ENCODE measurements at places on chromosomes 7 and 10.
A peak's percentile ranks its signal among the peaks of the same experiment; 100 is the strongest.

GRCh38 chr10:99224766-99225165 is 10.9 kb downstream of the HPSE2 start:
- DNase-seq, result no peak

DNA sequence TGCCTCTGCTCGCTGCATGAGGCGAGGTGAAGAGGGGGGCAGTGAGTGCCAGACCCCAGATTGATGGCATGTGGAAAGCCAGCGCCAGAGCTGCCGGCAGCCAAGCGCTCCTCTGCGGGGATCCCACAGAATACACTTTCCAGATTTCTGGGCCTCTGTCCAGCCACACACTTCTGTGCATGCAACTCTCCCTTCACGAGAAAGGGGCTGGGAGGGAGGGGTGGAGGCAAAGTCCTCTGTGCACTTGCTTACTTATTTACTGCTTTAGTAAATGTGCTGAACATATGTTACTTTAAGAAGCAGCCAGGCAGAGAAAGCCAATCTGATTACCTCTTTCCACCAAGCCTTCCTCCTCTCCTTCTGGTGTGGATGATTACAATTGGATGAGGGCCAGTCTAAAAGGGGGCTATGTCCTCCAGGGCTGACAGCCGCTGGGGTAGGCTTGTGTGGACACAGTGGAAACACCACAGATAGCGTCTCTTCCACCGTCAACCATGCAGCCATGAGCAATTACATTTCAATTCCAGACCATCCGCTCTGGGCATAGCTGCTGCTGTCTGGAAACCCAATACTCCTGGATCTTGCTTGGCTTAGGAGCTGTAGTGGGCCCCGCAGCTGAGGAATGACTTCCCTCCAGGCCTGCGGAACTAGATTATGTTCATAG is 322.8 kb upstream of the ANKRD30A start:
- peak; percentile 5 for DNase-seq

DNA sequence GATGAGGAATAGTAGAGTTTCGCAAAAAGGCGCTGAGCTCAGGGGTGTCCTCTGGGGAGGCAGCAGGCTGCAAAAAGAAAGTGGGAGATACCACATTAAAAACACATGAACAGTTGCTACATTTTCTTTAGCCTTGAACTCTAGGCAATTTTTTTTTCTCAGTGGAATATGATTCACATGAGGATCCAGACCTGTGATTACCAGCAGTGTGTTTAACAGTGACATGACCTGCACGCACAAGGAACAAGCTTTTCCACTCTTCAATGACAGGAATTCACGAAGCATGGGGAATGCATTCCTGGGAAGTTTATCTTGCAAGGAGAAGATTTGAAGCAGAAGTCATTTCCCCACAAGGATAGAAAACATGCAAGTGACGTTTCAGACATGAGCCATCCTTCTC is 161.6 kb downstream of the ITGA8 start:
- DNase-seq, result peak; percentile 58

DNA sequence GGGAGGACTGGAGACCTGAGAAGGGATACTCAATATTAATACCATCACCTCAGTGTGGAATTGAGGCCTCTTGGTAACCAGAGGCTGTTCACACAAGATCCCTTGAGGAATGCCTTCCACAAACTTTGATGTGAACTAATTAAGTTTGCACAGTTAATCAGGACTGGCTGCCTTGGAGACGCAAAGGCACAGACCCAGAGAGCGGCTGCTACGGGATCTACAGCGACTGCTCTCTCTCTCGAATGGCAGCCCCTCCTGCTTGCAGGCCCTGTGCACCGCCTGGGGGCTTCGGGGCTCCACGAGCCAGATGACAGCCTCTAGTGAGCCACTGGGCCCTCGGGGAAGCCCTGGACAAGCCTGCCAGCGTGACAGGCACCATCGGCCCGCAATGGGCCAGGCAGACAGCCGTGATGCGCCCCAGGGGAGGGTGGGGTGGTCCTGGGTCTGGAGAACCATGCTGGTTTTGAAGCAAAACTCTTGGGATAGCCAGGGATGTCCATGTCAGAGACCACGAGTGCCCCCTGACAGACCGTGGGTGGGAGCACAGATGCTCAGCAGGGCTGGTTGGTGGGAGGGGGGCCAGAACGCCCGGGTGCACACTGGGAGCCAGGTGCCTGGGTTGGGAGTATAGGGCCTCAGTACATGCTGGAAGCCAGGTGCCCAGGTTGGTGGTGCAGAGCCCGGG is 195.6 kb downstream of the ELFN1 start:
- no peak for DNase-seq

- no peak for DNase-seq
Observed at GRCh38 chr7:112752576-112752975, 37.6 kb downstream of the TMEM168 start.

DNA sequence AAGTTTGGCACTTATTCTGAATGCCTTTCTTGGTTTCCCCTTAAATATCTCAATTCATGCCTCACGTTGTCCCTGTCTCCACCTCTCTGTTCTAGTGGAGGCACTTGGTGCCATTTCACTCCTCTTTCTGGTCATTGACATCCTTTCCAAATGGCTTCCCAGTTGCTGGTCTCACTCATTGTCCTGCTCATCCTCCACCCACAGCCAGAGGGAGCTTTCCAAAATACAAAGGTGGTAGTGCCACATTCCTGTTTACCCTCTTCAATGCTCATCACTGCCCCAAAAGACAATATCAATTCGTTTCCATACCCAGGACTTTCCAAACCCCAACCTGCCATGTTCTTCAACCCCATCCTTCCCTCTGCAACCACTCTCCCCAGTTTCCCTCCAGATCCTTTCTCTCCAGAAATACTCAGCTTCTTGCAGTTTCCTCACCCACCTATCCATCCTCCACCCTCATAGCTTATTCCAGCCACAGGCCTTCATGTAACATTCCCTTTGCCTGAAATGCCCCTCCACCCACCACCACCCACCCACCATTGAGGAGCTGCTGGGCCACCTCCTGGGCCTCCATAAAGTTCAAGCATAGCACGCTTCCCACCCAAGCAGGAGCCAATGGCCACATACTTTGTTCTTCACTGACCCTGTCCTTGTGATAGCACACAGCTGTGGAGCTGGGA is 63.1 kb upstream of the ADRB1 start:
- DNase-seq, result no peak

DNA sequence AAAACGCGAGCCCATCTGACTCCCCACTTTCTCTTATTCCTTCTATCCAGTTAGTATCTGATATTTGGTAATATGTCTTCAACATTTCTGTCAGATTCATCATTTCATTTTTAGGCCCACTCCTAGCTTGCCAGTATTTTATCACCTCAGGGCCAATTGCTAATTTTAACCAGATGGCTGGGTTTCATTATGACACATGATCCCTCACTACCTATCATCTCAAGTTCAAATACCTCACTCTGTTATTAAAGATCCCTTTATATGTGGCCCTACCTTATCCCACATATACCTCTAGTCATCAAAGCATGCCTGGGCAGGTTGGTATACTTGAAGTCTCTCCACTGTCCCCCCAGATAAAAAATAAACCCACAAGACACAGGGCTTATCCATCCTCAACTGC is 104.9 kb downstream of the RNLS start:
- DNase-seq, result no peak

DNA sequence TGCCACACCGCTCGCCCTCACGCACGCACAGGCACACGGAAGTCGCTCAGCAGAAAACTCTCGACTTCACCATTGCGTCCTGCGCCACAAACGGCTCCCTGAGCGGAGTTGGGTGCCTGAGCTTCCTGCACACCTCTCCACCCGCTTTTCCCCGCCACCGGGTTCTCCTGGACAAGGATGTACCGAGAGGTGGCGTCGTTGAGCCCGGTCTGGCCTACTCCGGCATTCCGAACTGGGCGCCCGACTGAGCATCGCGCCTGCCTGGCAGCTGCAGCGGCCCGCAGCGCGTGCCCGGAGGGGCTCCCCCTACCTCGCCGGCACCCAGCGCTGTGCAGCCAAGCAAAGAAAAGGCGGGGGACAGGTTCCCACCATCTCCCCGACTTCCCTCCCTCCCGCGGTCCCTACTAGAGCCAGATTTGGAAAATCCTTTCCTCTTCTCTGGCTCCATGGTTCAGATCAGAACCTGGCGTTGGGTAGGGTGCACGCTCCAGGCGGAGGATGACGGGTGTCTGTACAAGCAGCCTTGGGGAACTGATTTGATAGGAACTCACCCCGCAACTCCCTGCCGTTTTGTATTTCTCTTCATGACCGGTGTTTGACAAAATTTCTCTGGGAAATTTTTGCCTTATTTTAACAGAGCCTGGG is 1.7 kb downstream of the SORCS3 start:
- peak; percentile 19 for DNase-seq

DNA sequence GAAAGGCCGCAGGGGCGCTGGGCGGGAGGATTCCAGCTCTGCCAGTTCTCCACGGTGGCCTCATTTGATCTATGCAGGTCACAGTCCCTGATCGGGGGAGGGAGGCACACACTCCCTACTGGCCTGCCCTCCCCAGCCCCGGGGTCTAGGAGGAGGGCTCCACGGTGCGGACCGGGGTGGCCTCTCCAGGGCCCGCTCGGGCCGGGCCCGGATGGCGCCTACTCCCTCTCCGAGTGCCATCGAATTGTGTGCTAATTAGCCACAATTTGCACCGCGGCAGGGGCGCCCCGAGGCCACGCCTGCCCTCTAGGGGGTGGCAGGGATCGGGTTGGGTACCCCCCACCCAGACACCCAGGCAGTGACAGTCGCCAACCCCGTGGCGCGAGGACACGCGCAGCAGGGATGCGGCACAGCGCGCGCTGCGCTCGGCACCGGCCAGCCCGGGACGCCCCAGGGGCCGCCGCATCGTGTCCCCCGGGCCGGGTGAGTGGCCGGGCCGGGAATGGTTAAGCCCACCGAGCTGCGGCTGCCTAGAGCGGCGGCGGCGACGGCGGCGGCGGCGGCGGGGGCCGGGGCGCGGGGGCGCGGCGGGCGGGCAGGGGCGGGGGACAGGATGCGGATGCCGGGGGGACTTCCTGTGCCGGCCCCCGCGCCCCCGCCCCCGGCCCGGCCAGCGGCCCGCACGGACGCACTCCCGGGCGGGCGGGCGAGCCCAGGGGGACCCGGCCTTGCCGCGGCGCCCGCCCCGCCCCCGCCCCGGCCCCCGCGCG is at the start of gene ZNF853:
ZNF853 (plus strand) TSS at position 658 of the 770 bp plus-strand sequence. CDS start 565 bp downstream, outside the sequence.
- DNase-seq, result no peak

DNA sequence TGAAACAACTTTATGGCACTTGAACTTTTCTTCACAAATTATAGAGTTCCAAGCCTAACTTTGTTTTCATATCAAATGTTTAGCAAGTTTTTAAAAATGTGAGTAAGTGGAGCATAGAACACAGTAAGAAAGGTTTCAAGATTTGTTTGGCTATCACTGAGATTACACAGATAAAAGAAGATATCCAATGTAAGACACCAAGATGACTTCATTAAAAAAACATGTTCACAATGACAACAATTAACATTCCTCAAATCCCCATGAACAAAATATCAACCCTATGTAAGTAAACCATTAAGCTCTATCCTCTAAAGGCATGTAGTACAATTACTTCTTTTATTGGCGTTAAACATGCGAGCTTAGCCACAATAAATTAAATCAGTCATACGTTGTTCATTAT is 129.7 kb downstream of the RELN start:
- DNase-seq, result no peak

- DNase-seq, result no peak
Observed at GRCh38 chr7:55077561-55078410, 59.0 kb downstream of the EGFR start.

- no peak for DNase-seq
Observed at GRCh38 chr7:81707966-81708365, 61.9 kb downstream of the HGF start.

- DNase-seq, result peak; percentile 55
Observed at GRCh38 chr10:15167411-15168290, 842 bp downstream of the NMT2 start.

GRCh38 chr10:108031505-108031904 is 867.0 kb upstream of the SORCS1 start:
- no peak for DNase-seq

- no peak for DNase-seq
Observed at GRCh38 chr10:91294134-91294906, 73.9 kb downstream of the PCGF5 start.

- DNase-seq, result no peak
Observed at GRCh38 chr10:113866551-113867394, 12.3 kb downstream of the NHLRC2 start.

- no peak for DNase-seq
Observed at GRCh38 chr10:14543046-14543903, 212.6 kb upstream of the FRMD4A start.

GRCh38 chr7:130982160-130982638 is 248.2 kb upstream of the KLF14 start:
- no peak for DNase-seq

DNA sequence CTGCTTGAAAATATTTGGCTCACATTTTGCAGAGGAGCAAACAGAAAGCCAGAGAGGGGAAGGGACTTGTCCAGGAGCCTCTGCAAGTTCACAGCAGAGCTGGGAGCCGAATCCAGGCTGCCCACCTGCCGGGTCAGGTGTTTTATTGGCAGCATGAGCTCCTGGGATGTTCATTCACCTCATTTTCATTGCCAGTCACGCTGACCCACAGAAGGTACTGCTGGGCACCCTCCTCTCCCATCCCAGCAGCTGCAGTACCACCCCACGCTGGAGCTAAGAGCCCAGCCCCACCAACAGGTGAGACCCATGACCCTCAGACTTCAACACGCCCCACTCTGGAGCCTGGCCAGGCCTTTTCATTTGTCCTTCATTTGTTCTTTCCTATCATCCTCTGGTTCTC is 102.7 kb downstream of the GRID1 start:
- no peak for DNase-seq

GRCh38 chr10:97188261-97188711 is 2.5 kb upstream of the SLIT1 start:
- DNase-seq, result no peak

DNA sequence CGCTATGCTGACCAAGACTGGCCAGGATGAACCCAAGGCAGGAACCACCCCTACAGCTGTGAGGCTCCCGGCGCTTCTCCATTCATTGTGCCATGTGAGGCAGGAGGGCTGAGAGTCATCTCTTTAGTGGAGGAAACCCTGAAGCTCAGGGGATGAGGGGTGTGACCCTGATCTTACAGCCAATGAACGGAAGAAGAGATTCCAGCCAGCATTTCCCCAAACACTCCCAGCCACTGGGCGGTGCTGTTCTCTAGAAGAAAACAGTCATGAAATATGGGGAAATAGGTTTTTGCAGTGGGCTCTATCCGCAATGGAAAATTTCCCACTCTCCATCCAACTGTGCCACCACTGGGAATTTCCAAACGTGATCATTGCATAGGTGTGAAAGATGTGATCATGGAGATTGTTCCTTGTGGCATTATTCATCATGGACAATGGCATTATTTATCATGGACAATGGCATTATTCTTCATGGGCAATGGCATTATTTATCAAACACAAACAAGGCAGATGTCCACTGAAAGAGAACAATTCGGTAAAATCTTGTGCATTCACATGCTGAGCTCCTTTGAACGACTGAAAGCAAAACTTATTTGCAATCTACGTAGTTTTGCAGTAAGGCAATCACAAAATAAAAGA is 14.0 kb upstream of the SLC18A2 start:
- peak; percentile 57 for DNase-seq

DNA sequence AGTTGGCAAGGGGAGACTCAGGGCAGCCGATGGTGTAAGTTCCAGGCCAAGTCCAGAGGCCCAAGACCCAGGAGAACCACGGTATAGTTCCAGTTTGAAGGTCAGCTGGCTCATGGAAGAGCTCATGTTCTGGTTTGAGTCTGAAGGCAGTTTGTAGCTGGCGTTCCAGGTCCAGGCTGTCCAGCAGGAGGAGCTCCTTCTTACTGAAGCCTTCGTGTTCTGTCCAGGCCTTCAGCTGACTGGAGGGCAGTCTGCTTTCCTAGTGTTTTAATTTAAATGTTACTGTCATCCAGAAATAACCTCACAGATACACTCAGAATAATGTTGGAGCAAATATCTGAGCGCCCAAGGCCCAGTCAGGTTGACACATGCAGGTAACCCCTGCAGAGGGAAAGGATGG is 4.2 kb downstream of the SUN1 start:
- DNase-seq, result peak; percentile 49

Data from AG08395 (cell line).